ENCODE measurements at places on chromosomes 11 and 22.

DNA sequence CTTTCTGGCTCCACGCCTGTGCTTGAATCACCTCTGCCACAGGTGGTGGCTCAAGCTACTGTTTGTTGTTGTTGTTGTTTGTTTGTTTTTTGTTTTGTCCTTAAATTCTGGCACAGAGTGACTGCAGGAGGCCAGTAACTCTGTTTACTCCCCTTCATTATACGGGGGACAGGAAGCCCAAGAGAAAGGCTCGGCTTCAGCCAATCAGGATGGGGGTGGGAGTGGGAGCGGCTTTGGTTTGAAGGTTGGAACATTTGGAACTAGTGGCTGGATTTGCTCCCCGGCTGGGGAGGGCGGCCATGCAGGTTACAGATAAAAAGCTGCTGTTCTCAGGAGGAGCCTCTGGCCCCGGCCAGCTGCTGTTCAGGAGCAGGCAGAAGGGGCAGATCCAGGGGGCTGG lies 19.7 kb upstream of the CABP2 start:
- no peak for DNase-seq

- no peak for DNase-seq
Observed at GRCh38 chr11:14202251-14203196, 156.5 kb downstream of the RRAS2 start.

GRCh38 chr22:20319041-20319744 lies 667 bp downstream of the DGCR6L start:
- no peak for DNase-seq

GRCh38 chr22:22061085-22062077 lies 78.8 kb upstream of the TOP3B start:
- DNase-seq, result peak; percentile 67

- no peak for DNase-seq
Observed at GRCh38 chr11:1055990-1056771, 18.5 kb upstream of the MUC2 start.

DNA sequence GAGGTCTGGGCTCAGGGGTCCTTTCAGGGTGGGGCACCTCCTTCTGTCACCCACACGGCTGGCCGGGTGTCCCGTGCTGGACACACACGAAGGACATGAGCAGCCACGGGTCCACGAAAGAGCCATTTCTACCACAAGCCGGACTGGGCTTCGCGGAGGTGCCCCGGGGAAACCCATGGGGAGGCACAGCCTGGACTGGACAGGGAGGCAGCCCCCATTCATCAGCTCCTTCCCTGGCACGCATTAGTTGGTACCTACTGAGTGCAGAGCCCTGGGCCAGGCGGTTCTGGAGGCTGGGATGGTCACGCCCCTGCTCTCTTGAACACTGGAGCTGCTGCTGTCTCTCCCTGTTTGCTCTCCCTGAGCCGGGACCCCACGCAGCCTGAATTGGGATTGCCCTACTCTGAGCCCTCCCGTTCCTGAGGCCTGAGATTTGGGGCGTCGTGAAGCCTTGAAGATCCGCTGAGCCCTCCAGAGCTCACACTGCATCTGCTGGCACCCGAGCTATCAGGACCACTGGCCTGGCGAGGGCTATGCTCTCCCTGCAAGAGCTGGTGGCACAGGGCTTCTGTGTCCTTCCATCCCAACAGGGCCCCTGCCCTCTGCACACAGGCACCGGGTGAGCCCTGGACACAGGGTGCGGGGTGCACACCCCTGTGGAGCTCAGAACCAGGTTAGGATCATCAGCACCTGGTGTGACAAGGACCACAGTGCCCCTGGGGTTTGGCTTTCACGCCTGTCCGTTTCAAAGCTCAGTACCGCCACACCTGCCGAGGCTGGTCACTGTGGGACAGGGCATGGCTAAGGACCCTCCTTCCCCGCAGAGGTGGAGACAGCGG lies 84.6 kb downstream of the MYEOV start:
- no peak for DNase-seq

DNA sequence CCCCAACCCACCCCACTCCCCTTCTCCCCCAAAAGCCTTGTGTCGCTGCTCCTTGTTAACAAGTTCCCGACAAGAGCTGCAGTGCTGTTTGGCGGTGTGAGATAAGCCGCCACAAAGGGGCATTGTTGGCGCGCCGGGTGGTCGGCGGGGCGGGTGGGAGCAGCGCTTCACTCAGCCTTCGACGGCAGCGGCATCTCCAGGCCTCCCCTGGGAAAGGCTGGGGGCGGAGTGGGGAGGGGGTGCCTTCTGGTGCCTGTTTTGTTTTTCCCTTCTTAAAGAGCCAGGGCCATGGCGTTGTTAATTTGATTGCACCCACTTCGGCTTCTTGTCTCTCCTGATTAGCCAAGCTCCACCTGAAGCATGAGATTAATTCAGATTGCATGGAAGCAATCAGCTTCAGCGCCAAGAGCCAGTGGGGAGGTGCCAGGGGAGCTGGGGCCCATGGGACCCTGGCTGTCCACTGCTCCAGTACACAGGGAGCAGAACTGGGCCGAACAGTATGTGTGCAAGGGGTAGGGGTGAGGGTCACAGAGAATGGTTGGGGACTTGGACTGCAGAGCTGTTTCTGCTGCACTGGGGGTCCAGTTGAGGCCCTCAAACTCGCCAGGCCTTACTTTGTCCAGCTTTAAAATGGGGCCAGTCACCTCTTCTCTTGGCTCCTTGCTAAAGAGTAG lies 165.1 kb downstream of the CEP164 start:
- no peak for DNase-seq

- no peak for DNase-seq
Observed at GRCh38 chr11:15933886-15934625, 422.3 kb downstream of the SOX6 start.

DNA sequence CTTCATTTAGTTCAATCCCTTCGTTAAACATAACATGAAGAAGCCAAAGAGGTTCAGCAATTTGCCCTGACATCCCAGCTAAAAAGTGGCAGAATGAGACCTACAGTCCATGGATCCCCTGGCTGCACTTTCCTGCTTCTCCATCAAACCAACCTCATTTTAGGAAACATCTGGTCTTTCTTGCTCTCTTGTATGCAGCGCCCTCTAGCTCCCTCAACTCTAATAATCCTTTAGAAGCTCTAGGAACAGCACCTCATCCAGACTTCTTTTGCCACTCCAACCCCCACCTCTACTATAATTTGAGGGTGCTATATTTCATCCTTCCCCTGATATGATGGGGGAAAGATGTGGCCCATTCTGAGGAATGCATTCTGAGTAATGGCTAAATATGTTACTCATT lies 7.4 kb downstream of the CNTF start:
- peak; percentile 71 for DNase-seq

- peak; percentile 50 for DNase-seq
Observed at GRCh38 chr11:117523680-117524079, 196.0 kb downstream of the CEP164 start.

DNA sequence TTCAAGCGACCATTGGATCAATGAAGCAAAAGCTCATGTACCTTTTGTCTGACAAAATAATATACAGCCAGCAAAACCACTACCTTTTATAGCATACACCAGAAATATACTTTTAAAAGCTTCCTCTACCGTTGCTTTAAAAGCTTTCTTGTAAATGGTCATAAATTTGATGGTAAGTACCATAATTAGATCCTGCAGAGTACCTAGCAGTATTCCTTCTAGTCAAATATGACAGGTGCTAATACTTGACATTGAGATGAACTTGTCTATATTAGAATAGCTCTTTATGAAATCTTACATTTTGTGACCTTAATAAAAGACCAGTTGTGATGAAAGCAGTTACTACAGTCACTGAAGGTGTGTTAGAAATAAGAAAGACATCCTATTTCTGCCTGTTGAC lies 340.5 kb upstream of the ANO3 start:
- no peak for DNase-seq

DNA sequence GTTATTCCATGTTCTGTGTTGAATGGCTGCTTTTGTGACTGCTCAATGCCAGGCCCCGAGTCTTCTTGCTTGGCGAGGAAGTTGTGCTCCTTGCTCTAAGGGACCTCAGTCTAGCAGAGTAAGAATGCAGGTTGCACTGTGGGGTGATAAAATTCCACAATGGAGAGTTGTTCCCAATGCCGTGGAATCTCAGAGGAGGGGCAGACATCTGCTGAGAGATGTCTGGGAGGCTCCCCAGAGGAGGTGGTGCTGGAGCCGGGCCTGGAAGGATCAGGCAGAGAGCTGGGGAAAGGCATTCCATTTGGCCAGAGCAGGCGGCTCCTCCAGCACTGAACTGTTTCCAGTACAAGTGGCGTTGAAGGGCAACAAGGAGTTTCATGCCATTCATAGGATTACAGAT lies 55.2 kb downstream of the ST3GAL4 start:
- peak; percentile 75 for DNase-seq

All from AG10803 (cell line).